ENCODE measurements at places on chromosomes 1 and 21.

DNA sequence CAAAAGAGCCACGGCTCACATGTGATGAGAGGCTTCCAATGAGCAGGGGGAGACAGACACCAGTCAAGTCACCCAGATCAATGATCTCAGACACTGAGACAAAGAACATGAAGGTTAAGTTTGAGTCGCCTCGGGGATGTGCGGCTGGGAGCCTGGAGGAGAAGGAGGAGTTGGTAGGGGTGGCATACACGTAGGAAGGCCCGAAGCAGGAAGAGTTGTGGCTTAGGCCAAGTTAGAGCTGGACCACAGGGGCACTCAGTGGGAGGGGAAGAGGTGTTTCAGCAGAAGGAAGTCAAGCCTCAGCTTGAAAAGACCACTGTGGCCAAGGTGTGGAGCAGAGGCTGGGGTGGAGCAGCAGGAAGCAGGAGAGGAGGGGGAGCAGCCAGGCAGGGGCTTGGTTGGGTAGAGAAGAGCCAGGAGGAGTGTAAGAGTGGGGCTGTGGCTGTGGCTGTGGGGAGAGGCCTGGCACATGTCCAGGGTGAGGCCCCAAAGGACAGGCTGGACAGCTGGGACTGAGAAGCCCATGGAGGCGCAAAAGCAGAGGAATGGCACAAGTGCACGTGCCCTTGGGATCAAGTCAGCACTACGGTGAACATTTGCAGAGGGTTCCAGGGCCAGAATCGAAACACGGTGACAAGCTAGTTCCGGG lies 27.6 kb downstream of the CTNNBIP1 start:
- H3K27ac ChIP-seq = peak overlapping the region; percentile 2
- ATAC-seq = no peak
- H3K4me1 ChIP-seq = peaks cover 17% of the 10 kb centered on the region
- peaks cover 25% of the 10 kb centered on the region for H3K36me3 ChIP-seq
- no peaks in the 10 kb centered on the region for H3K27me3 ChIP-seq

DNA sequence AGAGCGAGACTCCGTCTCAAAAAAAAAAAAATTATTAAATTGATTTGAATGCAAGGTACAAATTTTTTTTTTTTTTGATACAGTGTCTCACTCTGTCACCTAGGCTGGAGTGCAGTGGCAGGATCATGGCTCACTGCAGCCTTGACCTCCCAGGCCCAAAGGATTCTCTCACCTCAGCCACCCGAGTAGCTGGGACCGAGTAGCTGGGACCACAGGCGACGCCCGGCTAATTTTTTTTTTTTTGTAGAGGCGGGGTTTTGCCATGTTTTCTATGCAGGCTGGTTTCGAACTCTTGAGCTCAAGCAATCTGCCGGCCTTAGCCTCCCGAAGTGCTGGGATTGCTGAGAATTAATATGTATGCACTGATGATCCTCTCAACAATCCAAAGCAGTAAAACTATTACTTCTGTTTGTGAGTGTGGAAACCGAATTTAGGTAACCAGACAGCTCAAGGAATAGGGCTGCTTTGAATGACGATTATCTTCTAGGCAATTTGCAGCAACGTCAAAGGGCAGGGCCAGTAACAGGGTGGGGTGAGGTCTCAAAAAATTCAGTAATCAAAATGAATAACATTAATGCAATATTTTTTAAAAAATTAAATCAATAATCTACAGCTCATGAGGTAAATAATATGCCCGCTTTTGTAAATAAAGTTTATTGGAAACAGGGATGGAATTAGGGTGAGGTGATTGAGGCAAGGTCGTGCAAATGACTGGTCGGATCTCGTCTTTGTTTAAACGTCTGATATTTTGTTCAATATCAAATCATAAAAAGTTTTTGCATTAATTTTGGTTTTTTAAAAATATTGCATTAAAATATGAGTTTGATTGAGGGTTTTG lies 1.2 kb downstream of the CLSPN start:
- no peaks in the 10 kb centered on the region for H3K27me3 ChIP-seq
- peak overlapping the region; percentile 81 for H3K27ac ChIP-seq
- peaks cover 6% of the 10 kb centered on the region for H3K4me1 ChIP-seq

DNA sequence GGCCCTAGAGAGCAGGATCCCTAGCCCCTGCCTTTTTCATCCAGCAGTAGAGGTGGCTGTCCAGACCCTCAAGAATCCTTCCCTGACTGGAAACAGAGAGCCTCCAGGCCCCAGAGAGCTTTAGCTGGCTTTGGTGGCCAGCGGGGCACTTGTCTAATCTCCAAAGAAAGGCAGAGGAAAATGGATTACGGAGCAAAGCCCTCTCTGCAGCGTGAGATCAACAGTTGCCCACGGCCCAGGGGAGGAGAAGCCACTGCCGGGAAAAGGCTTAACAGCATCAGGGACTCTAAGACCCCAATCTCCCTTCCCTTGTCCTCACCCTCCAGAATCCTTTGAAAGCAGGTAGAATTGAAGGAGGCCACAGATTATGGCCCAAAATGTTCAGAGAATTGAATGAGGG lies 35.8 kb upstream of the GRIK3 start:
- no peaks in the 10 kb centered on the region for H3K36me3 ChIP-seq
- H3K27ac ChIP-seq = no peak overlapping the region
- no peak overlapping the region for H3K4me3 ChIP-seq
- no peak for ATAC-seq
- H3K4me1 ChIP-seq = no peaks in the 10 kb centered on the region

DNA sequence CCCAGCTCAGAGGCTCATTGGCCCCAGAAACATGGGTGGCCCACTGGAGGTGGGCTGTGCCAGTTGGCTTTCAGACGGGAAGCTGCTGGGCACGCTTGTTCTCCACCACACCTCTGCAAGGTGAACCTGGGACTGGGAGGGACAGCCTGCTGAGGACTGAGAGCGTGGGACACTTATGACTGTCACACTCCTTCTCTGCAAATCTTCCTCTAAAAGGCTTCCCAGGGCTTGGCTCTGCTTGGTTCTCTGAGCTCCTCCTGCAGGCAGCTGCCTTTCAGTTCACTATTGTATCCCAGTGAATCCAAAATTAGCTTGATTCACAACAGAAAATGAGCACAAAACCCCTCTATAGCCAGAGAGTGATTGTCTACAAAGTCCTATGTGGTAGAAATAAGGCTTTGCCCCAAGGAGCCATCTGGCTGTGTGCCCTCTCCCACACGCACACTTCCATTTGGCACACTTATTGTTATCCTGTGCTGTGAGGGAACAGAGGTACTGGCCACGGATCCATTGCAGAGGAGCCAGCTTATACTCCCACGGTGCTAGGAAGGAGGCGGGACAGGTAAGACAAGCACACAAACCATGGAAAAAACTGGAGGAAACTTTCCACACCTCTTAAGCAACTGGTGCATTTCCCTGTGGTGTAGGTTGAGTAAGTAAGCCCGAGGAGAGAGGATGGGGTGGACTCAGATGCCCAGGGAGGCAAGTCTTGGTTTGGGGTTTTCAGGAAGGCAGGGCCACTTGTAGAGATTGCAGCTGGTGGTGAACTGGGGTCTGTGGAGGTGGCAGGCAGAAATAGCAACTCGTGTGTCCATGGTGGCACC lies 18.9 kb upstream of the BTG2 start:
- H3K27me3 ChIP-seq = no peaks in the 10 kb centered on the region
- no peaks in the 10 kb centered on the region for H3K36me3 ChIP-seq

DNA sequence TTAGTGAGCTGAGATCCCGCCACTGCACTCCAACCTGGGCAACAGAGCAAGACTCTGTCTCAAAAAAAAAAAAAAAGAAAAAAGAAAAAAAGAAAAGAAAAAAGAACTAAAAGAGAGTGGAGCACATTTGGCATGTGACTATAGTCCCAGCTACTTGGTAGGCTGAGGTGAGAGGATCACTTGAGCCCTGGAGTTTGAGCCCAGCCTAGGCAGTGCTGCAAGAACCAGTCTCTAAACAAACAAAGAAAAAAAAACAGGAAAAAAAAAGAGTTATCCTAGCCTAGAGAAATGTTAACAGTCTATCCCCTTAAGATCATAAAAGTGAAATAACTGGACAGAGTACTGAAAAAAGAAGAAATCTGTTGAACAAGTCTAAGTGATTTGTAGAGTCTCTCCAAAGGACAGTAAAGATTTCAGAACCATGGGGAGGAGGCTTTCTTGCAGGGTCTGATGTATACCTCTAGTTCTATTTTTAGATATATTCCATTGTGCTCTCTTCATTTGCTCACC lies 4.5 kb upstream of the PRDX1 start:
- ATAC-seq = no peak
- H3K4me1 ChIP-seq = peaks cover 18% of the 10 kb centered on the region
- H3K4me3 ChIP-seq = no peak overlapping the region
- no peaks in the 10 kb centered on the region for H3K27me3 ChIP-seq

GRCh38 chr1:222950892-222951291 lies 136.1 kb downstream of the DISP1 start:
- H3K27me3 ChIP-seq = no peaks in the 10 kb centered on the region
- peaks cover 25% of the 10 kb centered on the region for H3K36me3 ChIP-seq
- H3K27ac ChIP-seq = no peak overlapping the region

DNA sequence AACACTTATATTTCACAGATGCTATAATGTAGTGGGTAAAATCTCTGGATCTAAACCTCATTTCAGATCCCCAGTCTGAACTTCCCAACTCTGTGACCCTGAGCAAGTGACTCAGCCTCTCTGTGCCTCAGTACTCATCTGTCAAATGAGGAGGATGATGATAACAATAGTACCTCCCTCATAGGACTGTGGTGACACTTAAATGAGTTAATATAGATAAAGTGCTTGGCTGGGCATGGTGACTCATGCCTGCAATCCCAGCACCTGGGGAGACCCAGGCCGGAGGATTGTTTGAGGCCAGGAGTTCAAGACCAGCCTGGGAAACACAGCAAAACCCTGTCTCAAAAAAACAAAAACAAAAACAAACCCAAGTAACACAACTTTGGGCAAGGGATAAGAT lies 4.7 kb upstream of the ECE1 start:
- no peaks in the 10 kb centered on the region for H3K27me3 ChIP-seq
- H3K4me3 ChIP-seq = peak overlapping the region; percentile 86
- peak; percentile 4 for ATAC-seq
- peak overlapping the region; percentile 93 for H3K27ac ChIP-seq
- H3K4me1 ChIP-seq = peaks cover 92% of the 10 kb centered on the region

GRCh38 chr21:37405629-37406028 lies 39.1 kb downstream of the DYRK1A start:
- H3K36me3 ChIP-seq = peaks cover 30% of the 10 kb centered on the region
- H3K4me1 ChIP-seq = peaks cover 83% of the 10 kb centered on the region
- no peak for ATAC-seq
- no peak overlapping the region for H3K27ac ChIP-seq
- no peak overlapping the region for H3K4me3 ChIP-seq

DNA sequence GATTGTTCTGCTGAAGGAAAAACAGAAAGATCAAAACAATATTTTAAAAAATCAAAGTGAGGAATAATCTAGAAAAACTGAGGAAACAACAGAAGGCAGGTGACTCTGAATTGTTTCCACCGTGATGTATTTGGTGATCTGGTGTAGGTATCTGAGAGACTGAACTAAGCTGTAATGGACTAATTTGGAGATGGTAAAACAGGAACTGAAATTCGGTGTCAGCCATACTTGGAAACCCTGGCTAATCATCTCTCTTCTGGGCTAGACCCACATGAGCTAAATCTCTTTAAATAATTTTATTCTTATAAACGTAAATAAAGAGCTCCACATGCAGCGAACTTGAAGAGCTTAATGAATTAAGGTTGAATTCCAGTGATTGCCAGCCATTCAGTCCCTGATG lies 1226.1 kb downstream of the NCAM2 start:
- no peak overlapping the region for H3K4me3 ChIP-seq
- H3K36me3 ChIP-seq = no peaks in the 10 kb centered on the region
- no peaks in the 10 kb centered on the region for H3K4me1 ChIP-seq
- H3K27ac ChIP-seq = no peak overlapping the region

DNA sequence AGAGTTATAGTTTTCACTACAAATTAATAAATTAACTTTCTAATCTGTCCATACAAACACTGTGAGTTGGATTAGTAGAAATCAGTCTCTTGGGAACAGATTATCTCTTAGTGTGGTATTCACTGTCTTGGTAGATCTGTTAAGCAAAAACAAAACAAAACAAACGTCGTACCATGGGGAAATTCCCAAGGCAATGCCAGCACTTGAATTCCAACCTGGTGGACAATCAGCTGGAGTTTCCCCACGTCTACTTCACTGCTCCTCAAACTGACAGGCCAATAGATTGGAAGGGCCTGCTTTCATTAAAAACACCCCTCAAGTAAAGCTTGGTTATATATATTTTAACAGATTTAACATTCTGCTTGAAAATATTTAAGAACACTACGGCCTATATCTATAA lies 31.9 kb downstream of the GDAP2 start:
- peaks cover 7% of the 10 kb centered on the region for H3K4me1 ChIP-seq
- peaks cover 38% of the 10 kb centered on the region for H3K36me3 ChIP-seq
- H3K27ac ChIP-seq = no peak overlapping the region

DNA sequence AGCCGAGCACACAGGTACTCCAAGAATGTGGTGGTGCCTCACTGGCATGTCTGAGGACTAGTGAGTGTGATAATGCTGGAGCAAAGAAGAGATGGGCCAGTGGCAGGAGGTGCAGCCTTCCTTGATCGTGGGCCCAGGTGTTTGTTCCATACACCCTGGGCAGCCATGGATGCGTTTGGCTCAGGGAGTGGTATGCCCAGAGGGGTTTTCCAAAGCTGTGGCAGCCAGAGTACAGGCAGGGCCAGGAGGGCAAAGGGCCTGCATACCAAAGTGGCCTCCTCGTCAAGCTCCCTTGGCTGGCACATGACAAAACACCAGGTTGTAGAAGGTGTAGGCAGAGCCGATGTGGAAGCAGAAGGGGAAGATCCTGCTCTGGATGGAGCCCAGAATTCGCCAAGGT lies 19.0 kb downstream of the PARS2 start:
- no peak overlapping the region for H3K27ac ChIP-seq
- no peak overlapping the region for H3K4me3 ChIP-seq
- peaks cover 29% of the 10 kb centered on the region for H3K36me3 ChIP-seq
- no peak for ATAC-seq

DNA sequence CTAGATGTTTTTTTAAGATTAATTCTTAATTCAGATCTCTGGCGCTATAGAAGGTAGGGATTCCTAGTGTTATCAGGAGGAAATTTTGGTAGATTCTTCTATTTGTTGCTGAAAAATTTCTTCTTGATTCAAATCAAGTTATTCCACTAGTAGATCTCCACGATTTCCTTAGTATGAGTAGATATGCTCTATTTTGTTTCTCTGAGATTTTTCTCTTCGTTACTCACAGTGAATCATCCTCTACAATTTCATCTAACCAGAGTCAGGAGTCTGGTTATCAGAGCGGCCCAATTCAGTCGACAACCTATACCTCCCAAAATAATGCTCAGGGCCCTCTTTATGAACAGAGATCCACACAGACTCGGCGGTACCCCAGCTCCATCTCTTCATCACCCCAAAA lies 18.8 kb upstream of the HAX1 start:
- no peak overlapping the region for H3K27ac ChIP-seq
- H3K4me3 ChIP-seq = no peak overlapping the region
- no peaks in the 10 kb centered on the region for H3K4me1 ChIP-seq

Measured in stimulated activated memory B cell treated with anti-CD40 and anti-IgM and Interleukin-4, amounts not matched to agents 10 μg/mL and 1 μg/mL and 100 μg/mL, for 72 hours (primary cell).